ENCODE measurements at places on chromosomes 1 and 21. TPM values are rescaled to one million over a fixed set of nuclear protein-coding genes. Genes with fewer than 3 reads are reported as not detected.

The TEKT2 gene
- polyA plus RNA-seq, result 2.4 TPM

The LEFTY2 gene
- 0.28 TPM for polyA plus RNA-seq

The OLIG1 gene
- 18.2 TPM for polyA plus RNA-seq

The C1QC gene
- polyA plus RNA-seq, result 57.4 TPM

The SELE gene
- polyA plus RNA-seq, result 0.92 TPM

The DAB1 gene
- polyA plus RNA-seq, result not detected

The ZCCHC17 gene
- 42.0 TPM for polyA plus RNA-seq

All from kidney (tissue), 22 donors.